ENCODE measurements at places on chromosomes 16 and 17. TPM values are rescaled to one million over a fixed set of nuclear protein-coding genes. Genes with fewer than 3 reads are reported as not detected.

DNA sequence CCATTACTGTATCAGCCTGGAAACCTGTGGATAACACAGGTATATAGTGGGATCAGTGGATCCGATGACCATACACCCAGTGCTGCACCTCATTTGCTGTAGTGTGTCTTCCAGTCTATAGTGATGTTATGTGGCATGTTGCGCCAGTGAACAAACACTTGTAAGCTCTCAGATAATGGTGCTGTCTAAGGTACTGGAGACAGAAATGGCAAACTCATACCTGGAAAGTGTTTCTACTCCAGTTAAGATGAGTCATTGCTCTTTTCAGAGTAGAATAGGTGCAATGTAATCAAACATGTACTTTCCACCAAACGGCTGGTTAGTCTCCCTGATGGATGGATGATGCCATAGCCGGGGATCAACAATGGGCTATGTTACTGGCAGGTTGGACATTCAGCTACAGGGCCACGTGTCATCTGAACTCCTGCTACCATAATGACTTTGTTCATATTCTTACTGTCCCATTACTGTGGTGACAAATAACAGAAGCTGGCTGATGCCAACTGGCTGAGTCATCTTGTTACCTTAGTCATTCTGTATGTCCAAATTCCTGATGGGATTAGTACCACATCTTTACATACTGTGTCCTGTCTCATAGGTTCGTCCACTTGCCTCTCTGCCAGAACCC, 6.3 kb downstream of the CCL11 start:
- DNase-seq, result no peak

DNA sequence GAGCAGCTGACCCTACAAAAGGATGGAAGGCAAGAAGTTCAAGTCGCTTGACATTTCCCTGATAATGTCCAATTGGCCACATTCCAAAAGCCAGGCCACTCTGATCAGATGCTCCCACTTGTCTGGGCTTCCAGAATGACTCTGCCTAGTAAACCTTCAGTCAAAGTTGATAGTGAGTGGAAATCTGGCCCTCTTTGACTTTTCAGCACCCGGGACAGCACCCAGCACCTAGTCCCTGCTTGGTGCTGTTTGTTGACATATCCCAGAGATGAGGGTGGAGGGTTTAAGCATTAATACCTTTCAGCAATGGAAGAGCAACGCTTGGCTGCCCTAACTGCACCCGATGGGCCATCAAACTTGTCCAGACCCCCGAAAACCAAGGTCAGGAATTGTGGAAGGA, 131.3 kb downstream of the AIPL1 start:
- no peak for DNase-seq

DNA sequence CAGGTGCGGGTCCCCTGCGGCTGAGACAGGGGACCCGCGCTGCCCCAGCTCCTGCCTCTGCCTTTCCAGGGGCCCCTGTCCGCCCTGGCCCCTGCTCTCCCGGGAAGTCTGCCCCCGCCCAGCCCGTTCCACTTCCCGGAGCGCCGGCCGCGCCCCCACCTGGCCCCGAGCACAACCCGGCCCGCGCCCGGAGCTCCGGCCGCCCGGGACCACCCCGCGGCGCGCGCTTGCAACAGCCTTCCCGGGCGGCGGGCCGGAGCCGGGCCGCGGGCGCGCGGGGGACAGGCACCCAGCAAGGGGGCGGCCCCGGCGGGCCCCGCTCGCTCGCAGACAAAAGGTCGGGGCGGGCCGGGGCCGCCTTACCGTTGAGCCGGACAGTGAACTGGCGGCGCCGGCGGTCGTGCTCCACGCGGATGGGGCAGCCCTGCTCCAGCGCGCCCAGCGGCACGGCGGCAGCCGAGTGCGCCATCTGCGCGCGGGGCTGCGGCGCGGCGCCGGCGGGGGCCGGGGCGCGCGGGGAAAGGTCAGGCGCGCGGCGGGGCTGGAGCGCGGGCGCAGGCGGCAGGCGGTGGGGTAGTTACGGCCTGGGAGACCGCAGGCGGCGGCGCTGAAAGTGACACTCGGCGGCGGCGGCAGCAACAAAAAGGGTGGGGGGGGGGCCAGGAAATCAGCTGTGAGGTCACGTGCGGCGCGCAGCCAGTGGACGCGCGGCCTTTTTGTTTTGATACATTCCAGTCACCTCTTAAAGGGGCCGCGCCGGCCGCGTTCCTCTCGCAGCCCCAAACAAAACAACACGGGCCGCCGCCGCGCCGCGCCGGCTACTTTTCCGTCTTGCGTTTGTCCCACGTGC, at the start of gene NATD1:
TSS of gene NATD1 (minus strand) at position 615 of the 850 bp plus-strand sequence. CDS start at position 469, 146 bp downstream.
- peak; percentile 83 for DNase-seq

CES4A gene
- total RNA-seq, result 4.4 TPM

GRCh38 chr16:83942815-83943515, 10.1 kb upstream of the OSGIN1 start:
- DNase-seq, result no peak

NPB gene
- total RNA-seq, result not detected

- DNase-seq, result no peak
These were observed 156.4 kb upstream of the ANKFN1 start for GRCh38 chr17:55996826-55997225.

AGRP gene
- total RNA-seq, result not detected

DNA sequence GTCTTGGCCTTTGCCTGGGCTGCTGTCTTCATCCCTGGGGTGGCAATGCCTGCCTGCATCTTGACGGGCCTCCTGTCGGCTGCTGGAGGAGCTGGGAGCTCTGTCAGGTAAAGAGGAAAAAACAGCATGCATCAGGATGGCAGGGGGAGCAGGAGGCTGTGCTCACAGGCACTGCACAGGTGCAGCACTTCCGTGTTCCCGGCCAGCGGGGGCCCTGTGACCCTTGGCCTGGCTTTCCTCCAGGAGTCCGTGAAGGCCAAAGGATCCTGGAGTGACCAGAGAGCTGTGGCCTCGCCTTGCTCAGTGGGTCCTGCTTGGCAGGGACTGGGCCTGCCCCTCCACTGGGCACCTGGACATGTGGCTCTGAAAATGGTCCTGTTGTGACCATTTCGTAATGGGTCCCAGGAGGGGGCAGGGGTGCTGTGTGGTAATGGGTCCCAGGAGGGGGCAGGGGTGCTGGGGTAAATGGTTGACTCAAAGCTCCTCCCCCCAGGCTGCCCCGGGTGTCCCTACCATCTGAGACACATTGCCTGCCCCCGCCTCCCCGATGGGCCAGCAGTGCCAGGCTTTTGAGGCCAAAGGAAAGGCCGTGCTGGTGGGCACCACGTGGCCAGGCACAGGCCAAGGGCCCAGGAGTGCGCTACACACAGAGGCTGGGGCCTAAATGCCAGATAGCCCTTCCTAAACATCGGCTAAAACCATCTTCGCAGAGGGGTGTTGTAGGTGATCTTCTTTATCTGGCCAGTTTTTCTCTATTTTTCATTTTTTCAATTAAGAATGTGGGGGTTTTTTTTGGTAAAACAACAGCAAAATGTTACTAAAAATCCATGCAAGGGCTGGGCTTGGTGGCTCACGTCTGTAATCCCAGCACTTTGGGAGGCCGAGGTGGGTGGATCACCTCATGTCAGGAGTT, 4.0 kb upstream of the FASN start:
- no peak for DNase-seq

USP43 gene
- 1.3 TPM for total RNA-seq

SCARF1 gene
- 7.2 TPM for total RNA-seq

CTRL gene
- 1.2 TPM for total RNA-seq

MAP2K4 gene
- total RNA-seq, result 26.7 TPM

- no peak for DNase-seq
These were observed 38.5 kb downstream of the TBC1D16 start for GRCh38 chr17:79997011-79997660.

DNA sequence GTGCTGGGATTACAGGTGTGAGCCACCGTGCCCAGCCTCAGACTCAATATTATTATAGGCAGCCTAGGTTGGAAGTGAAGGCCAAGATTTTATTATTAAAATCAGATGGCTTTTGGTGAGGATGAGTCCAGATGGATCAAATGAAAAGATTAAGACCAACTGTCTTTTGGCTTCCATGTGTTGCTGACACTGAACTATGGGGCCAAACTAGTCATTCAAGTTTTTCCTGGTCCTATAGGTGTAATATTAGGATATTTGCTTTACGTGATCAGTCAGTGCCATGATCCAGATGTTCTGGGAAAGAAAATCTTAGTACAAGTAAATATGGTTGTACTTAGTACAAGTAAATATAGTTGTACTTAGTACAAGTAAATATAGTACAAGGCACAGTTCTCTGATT, 140.6 kb downstream of the MAP2K6 start:
- DNase-seq, result no peak

GRCh38 chr17:3282901-3283300, 15.3 kb downstream of the OR3A1 start:
- no peak for DNase-seq

VPS4A gene
- total RNA-seq, result 39.0 TPM

Measured in omental fat pad (tissue), 4 donors.